ENCODE measurements at places on chromosomes 1 and 21.
A peak's percentile ranks its signal among the peaks of the same experiment; 100 is the strongest.

DNA sequence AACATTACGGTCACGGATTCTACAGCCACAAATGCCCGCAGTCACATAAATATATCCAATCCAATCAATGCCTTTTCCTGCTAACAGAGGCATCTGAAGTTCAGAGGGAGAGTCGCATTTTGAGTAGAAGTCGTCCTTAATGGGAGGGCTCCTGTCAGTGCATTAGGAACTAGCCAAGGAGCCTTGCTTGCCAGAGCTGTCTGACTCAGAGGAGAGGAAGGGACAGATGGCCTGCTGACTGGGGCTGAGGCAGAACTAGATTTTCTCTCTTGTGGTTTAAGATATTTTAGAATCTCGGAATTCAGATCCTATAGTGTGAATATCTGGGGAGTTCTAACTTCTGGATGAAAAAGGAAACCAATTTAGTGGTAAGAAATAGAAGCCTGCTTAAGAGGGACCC lies 10.6 kb downstream of the XKR8 start:
- no peak for DNase-seq

GRCh38 chr1:14011888-14012287 lies 311.9 kb downstream of the PRDM2 start:
- no peak for DNase-seq

- no peak for DNase-seq
These were observed 2.6 kb downstream of the LRRC8B start for GRCh38 chr1:89527256-89527655.

DNA sequence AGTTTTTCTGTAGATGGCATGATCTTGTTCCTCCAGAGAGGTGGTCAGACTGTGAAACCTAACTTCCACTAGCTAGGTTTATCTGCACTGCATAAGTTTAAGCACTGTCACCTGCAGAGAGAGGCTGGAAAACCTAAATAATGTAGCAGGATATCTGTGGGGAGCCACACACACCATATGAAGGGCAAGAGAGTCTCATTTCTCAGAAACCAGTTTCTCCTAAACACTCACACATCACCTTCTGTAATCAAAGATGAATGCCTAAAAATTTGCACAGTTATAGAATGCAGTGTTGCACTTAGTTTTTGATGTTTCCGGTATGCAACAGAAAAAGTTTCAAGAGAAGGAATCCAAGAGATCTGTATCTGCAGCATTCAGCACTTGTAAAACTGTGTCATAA lies 654.6 kb downstream of the ADGRL2 start:
- DNase-seq = no peak

DNA sequence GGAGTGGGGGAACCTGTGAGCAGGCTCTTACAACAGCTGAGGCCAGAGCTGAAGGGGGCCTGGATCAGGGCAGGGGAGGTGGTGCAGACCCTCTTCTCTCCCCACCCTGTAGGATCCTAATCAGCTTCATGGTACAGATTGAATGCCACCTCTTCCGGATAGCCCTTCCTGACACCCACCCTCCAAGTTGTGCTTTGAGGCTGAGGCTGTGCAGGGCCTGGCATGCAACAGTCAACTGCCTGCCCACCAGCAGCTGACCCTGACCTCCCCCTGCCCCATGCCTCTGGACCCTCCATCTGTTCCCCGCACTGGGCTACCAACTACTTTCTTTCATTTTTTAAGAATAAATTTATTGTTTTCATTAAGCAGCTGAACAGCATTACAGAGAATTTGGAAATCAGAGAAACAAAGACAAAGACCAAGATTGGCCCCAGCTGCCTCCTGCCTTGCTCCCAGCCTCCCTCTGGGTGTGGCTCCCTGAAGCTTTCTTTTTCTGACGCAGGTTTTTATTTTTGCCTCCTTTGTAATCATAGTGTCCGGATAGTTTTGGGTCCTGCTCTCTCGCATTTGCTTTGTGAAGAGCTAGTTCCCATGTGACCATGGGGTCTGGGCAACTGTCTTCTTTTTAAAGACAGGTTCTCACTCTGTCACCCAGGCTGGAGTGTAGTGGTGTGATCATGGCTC lies 12.8 kb downstream of the ZNF362 start:
- no peak for DNase-seq

DNA sequence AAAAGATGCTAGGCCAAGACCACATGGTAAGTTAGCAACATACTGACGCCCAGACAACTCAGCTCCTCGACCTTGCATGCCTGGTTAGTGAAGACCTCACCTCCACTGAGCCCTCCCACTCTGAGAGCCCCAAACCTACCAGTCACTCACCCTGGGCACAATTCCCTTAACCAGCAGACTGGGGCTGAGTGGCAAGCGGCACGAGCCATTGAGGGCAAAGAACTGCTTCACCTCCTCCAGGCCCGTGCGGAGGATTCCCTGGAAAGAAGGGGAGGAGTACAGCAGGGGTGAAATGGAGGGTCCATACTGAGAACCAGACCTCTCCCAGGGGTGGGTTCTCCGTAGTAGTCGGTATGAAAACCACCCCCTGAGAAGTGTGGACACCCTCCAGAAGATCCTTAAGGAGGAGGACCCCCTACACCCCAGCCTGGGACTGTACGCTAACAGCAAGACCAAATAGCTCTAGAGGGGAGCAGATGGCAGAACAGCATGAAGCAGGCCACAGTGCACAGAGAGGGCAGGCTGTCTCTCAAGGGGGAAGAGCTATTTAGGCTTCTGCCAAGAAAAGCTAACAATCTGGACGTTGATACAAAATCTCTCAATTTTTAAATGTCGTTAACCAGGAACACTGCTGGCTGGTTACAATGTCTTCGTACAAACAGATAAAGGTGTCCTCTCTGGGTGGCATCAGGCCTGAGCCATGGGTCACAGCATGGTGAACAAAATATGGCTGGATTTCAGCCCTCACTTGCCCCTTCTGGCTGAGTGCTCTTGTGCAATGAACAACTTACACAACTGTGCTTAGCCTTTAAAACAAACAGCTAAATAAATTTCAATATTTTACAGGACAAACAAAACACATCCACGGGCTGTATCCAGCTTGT lies 31.0 kb upstream of the PPP1R15B start:
- DNase-seq = no peak

DNA sequence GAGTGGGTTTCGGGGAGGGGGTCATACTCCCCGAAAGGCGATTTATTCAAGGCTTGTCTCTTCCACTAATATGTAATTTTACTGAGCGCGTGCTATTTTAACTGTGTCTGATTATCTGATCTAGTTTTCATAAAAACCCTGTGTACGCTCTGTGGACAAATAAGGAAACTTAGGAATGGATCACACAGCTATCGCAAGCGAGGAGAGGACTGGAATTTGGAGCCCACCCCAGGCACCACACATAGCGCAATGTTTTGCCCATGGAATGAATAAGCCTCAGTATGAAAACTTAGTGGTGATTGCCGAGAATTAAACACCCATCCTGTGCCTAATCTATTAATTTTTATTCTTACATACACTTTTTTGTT lies 9.8 kb upstream of the RAB42 start:
- no peak for DNase-seq

GRCh38 chr1:31885851-31886250 lies 52.3 kb downstream of the PTP4A2 start:
- DNase-seq = no peak

DNA sequence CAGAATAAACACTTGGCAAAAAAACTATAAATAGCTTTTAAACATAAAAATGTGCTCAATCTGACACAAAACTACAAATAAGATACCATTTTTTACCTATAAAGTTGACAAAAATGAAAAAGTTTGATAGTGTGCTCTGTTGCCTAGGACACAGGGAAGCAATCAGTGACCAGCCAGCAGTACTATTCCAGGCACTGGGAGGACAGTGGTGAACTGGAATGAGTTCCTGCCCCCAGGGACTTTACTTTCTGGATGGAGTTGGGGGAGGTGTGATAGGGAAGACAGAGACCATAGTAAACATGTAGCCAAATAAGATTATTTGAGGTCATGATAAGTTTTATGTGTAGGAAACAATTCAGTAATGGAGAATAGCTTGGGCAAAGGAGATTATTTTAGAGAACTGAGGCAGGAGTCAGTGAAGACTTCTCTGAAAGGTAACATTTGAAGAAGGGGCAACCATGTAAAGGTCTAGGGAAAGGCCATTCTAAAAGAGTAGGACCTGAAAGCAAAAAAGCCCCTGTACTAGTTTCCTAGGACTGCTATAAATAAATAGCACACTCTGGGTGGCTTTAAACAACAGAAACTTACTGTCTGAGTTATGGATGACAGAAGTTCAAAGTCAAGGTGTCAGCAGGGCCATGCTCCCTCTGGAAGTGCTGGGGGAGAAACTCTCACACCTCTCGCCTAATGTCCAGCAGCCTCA lies 42.0 kb downstream of the EEIG2 start:
- no peak for DNase-seq

DNA sequence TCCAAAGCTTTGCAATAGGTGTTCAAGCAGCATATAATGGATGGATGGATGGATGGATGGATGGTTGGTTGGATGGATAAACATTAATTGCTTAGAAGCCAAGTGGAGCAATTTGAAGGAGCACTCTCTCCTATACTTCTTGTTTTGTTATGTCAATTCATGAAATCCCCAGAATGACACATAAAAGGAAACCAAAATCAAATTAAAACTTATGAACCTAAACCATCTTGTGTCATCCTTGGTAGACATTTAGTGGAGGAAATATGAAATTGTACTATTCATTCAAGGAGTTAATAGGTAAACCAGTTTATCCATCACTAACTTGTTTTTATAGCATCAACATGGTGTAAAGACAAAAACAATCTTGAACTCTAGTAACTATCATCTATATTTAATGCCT lies 122.5 kb downstream of the NR5A2 start:
- no peak for DNase-seq

DNA sequence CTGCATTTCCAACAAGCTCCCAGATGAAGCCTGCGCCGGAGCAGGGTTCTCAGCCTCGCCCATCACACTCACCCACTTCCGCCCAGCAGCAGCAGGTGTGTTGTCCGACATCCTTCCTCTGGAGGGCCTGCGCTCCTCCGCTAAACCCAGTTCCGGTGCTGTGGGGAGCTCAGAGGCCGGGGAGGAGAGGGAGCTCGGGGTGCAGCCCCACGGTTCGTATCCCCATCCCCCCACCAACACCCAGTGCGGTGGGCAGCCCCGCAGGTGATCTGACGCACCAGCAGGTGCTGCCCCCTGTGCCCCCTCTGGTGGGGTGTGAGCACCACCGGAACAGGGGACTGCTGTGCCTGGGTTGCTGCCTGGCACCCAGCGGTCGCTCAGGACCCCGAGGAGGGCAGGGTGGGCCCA lies 3.4 kb upstream of the PEX10 start:
- DNase-seq = peak; percentile 23

GRCh38 chr1:20483833-20484518 lies 2.0 kb downstream of the CAMK2N1 start:
- no peak for DNase-seq

- DNase-seq = no peak
These were observed 30.6 kb downstream of the FRRS1 start for GRCh38 chr1:99735852-99736251.

DNA sequence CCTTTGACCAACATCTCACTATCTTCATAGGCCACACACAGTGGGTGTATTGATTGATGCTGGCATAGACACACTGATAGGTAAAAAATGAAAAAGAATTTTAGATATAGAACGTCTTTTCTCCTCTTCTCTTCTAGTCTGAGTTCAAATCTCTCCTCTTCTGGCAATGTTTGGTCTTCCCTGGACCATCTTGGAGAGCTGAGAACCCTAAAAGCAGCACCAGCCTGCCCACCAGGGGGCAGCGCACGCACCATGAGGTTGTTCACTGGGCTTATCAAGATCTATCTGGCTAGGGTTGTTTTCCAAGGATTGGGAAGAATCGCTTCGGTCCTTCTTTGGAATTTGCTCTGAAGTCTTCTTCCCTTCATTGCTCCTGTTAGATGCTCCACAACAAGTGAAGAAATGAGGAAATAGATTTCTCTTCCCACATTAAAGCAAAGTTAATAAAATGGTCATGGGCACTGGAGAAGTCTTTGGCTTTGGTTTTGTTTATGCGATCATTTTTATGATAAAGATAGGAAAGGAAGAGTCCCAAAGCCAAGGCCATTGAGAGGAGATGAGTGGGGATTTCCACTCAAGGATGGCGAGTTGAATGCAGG lies 104.0 kb upstream of the OLIG2 start:
- DNase-seq = no peak
